ENCODE measurements at places on chromosomes 1 and 21.

DNA sequence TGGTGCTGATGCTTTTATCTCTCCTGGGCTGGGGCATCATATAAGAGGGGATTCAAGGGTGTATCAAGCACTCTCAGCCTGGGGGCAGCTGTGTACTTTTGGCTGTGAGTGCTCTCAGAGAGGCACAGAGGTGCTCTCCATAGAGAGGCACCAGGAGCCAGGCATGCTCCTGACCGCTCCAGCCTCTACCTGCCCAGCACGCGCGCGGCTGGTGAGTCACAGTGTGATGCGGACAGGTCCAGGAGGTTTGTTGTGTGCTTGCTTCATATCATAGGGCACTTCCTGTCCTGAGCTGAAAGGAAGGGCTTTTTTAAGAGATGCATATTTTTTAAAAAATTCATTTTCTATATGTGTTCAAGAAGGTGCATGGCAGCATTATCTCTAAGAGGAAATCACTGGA is 93.6 kb upstream of the BCAR3 start:
- no peak for DNase-seq

- no peak for DNase-seq
Measured at GRCh38 chr1:63632110-63632509, 38.9 kb downstream of the PGM1 start.

GRCh38 chr1:64021066-64021465 is 182.4 kb upstream of the UBE2U start:
- DNase-seq = no peak

- DNase-seq = no peak
Measured at GRCh38 chr1:22096463-22096862, 44.0 kb downstream of the CDC42 start.

- no peak for DNase-seq
Measured at GRCh38 chr1:119742202-119742601, 26.5 kb downstream of the HMGCS2 start.
